ENCODE measurements at places on chromosomes 4 and X.

DNA sequence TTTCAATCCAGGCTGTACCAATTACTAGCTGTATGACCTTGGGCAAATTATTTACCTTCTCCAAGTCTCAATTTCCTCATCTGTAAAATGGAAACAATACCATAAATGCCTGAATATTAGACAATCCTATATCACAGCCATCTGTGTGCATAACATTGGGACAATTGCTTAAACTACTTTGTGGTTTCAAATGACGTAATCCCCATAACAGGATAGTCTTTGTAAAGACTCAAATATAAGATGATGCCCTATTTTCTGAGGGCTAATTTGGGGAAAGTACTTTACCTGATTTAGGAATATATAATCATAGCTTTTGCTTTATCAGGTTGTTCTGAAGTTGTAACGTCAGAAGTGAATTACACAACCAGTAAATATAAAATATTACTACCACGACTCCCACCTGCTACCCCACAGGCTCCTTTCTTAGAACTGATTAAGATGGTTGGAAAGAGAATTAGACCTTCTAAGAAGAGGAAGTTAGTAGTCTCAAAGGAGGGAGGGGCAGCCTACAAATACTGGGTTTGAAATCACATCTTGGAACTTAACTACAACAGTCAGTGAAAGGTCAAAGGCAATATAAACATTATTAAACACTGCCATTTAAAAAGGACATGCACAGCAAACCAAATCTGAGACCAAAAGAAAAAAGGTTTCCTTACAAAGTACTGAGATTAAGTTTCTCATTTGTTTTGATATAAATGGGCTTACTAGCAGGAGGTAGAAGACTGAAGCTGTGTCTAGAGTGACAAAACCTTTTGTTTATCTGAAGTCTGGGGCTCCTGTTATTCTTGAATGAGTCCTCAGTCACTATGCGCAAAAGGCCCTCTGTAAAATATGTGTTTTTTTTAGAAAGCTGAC is 215.0 kb downstream of the SCFD2 start:
- DNase-seq: no peak

DNA sequence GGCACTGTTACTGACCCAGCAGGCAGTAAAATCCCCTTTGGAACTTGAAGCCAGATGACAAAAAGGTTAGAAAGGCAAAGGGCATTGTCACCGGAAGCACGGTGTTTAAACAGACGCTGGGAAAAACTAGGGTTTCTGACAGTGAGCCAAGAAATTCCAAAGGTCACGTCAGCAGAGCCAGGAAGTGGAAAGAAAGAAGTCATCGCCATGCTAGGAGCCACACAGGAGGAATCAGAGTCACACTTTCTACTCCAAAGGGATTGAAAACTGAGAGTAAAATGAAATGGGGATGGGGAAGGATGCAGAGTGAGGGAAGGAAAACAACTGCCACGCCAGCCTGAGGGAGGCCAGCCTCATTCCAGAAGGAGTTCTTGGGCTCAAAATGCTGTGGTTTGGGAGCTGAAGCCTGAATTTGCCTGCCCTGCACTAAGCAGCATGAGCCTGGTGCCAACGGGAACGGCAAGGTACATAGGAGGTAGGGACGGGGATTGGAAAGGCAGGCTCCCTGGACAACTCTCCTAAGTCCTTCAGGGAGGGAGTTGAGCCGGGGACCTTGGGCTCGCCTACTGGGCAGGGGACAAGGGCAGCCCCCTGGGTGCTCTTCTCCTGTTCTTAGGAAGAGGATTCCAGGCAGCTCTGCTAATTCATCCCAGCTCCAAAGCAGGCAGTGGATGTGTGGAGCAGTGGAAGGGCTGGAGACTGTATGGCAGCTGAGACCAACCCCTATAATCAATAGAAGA is 66.8 kb downstream of the SOWAHB start:
- peak; percentile 12 for DNase-seq

GRCh38 chrX:126265116-126265515 is 99.0 kb upstream of the DCAF12L2 start:
- no peak for DNase-seq

GRCh38 chrX:119497185-119497584 is 28.9 kb downstream of the SLC25A5 start:
- no peak for DNase-seq

DNA sequence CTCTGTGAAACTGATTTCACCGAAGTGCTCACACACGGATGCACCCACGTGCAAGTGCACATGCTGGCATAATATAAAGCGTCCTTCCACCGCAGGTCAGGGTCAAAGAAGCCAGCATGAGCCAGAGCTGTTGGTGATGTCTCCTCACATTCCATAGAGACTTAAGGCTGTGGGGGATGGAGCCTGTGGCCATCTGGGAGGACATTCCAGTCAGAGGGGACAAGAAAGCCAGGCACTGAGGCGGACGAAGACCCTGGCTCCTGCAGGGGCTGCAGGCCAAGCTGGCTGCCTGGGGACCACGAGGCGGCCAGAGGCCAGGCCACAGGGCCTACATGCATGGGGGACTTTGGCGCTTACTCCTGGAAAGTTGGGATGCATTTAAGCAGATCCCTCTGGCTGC is 7.7 kb downstream of the RNF212 start:
- DNase-seq: no peak

GRCh38 chr4:169485791-169486742 is 126.3 kb downstream of the NEK1 start:
- DNase-seq: no peak
